ENCODE measurements at places on chromosomes 2 and 18. TPM values are rescaled to one million over a fixed set of nuclear protein-coding genes. Genes with fewer than 3 reads are reported as not detected.

TDRD15 gene
- total RNA-seq: not detected

GRCh38 chr2:235727891-235728799 lies 234.3 kb downstream of the AGAP1 start:
- H3K4me1 ChIP-seq: no peaks in the 10 kb centered on the region
- no peak overlapping the region for H3K27ac ChIP-seq
- peaks cover 7% of the 10 kb centered on the region for H3K36me3 ChIP-seq
- H3K4me3 ChIP-seq: no peak overlapping the region
- H3K27me3 ChIP-seq: no peaks in the 10 kb centered on the region

DNA sequence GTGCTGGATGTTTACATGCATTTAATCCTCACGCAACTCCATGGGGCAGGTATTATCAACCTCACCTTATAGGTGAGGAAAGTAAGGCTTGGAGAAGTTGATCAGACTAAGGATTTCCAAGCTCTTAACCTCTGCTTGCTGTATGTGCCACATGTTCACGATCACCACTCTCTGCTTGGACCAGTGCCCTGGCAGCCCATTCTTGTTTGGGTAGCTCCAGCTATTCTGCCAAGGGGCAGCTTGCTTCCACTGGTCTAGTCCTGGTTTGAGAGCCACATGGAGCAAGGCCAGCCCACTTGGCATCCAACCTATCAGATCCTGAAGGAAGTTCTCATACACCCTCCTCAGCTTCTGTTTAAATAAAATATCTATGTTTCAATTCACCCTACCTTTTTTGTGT lies 14.3 kb downstream of the PLB1 start:
- no peaks in the 10 kb centered on the region for H3K27me3 ChIP-seq
- no peaks in the 10 kb centered on the region for H3K36me3 ChIP-seq
- no peak overlapping the region for H3K4me3 ChIP-seq
- peaks cover 13% of the 10 kb centered on the region for H3K4me1 ChIP-seq
- no peak for DNase-seq

DNA sequence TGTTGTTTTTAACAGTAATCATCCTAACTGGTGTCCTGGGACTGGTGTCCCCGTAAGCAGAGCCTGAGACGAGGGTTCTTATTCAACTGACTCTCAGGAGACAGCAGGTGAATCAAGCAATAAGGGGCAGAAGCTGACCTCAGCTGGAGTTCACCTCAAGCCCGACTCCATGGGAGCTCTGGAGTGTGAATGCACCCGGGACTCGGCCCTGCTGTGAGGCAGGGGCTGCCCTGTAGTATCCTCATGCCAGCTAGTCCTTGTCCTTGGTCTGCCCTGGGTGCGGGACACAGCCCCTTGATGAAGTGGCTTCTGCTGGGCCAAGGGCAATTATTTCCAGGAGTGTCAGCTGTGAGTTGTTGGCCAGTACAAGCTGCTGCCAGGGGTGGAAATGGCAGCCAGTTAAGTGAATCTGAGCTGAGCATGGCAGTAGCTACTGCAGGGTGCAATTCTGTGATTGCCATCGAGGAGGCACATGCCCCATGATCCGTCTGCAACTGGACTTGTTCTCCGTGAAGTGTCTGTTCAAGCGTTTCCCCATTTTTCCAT lies 54.9 kb upstream of the OTOS start:
- no peaks in the 10 kb centered on the region for H3K4me1 ChIP-seq
- DNase-seq: no peak
- no peaks in the 10 kb centered on the region for H3K27me3 ChIP-seq
- H3K27ac ChIP-seq: no peak overlapping the region
- no peak overlapping the region for H3K4me3 ChIP-seq
- H3K36me3 ChIP-seq: no peaks in the 10 kb centered on the region

SRD5A2 gene
- not detected for total RNA-seq

GRCh38 chr2:229969921-229970320 lies 47.6 kb downstream of the FBXO36 start:
- H3K27me3 ChIP-seq: no peaks in the 10 kb centered on the region
- H3K36me3 ChIP-seq: no peaks in the 10 kb centered on the region
- no peak overlapping the region for H3K4me3 ChIP-seq
- H3K27ac ChIP-seq: no peak overlapping the region
- DNase-seq: no peak
- no peaks in the 10 kb centered on the region for H3K4me1 ChIP-seq

DNA sequence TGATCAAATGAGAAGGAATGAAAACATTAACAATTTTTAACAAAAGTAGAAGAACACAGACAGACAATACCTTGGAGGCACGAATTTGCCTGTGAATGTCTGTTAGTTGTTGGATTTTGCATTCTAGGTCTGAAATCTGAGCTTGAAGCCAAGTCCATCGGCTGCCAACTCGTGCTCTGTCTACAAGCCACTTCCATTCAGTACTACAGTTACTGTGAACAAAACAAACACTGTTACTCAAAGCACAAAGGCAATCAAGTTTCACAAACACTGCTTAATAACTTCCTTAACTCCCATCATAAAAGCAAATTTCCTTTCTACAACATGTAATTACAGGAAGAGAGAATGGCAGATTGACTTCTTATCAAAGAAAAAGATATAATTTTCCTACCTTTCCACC lies 42.2 kb downstream of the KANSL1L start:
- H3K36me3 ChIP-seq: no peaks in the 10 kb centered on the region
- no peak overlapping the region for H3K27ac ChIP-seq
- no peaks in the 10 kb centered on the region for H3K27me3 ChIP-seq
- no peaks in the 10 kb centered on the region for H3K4me1 ChIP-seq
- no peak overlapping the region for H3K4me3 ChIP-seq
- DNase-seq: no peak

DNA sequence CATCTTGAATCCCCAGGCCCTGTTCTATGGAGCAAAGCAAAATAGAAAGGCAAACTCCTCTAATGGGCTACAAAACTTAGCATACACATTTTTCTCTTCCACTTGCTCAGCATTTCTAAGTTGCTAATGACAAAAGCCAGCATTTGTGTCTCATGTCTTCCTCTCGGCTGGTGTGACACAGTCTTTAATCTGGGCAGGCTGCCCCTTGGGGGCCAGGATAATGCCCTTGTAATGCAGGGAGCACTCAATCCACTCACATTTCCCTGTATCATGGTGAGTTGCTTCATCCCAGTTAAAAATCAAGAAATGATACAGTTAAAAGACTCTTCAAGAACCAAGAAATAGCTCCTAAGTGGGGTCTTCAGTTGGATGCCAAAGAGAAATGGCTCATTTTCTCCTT lies 109.1 kb upstream of the FBXO11 start:
- no peak overlapping the region for H3K4me3 ChIP-seq
- no peaks in the 10 kb centered on the region for H3K36me3 ChIP-seq
- no peaks in the 10 kb centered on the region for H3K27me3 ChIP-seq
- no peak overlapping the region for H3K27ac ChIP-seq
